ENCODE measurements at places on chromosomes 6 and 20.
A peak's percentile ranks its signal among the peaks of the same experiment; 100 is the strongest.

GRCh38 chr6:75272145-75272840 lies 12.3 kb downstream of the TMEM30A start:
- DNase-seq, result no peak

- no peak for DNase-seq
These were observed 84.1 kb downstream of the TNFAIP3 start for GRCh38 chr6:137951064-137951597.

DNA sequence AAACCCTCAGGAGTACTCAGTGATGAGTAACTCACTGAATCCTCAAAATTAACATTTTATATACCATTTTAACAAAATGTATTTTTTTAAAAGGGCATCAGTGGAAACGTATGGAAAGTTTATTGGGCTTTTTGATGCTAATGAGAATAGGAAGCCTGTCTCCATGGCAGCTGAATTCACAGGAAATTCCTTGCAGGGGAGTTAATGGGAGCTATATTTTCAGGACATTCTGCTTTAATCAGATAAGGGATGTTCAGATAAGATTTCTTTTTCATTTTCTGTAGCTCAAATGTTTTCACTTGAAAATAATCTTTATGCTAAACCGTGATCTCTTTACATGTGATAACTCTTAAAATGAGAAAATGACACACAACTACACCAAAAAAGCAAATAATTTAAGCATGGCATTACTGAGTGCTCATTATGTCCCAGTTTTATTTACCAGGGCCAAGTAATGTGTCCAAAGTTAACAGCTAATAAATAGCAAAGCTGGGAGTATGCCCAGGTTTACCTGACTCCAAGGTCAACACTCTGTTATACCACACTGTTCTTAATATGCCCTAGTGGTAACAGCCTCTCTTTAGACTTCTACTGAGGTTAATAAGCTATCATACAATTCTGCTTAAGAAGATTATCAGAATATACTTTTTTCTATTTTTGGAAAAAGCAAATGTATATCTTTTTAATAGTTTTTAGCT lies 348.1 kb downstream of the GRIK2 start:
- no peak for DNase-seq

DNA sequence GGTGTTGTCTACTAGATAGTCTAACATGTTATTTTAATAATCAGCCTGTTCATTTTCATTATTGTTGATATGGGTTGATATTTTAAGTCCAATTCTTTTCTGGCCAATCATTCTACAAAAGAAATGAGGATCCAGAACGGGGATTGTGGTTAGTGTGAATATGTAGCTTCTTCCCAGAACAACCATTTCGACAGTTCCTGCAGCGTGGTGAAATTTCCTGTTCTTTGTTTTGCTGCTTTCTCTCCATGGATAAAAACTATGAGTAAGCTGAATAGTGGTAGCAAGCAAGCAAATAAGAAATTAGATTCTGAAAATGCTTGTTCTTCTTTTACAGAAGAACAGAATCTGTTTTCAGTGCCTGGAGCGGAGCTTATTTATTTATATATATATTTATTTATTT lies 65.5 kb upstream of the F13A1 start:
- no peak for DNase-seq

DNA sequence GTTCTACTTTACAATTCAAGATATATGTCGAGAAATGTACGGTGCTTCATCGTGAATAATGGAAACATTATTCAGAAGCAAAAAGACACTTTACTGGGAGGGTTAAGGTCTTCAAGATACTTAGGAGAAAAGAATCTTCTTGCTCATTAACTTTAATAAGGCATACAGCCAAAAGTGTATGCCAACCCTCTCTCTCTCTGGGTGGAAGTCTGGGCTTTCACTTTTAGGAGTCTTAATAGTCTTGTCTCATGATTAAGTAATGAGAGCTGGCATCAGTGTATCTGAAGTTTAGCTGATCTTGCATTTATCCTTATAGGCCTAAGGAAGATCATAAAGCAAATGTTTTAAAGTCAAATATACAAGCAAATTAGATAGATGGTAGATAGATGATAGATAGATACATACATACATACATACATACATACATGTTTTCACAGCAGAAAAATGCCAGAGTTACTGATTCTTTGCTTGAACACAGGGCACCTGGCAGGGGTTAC lies 21.5 kb downstream of the OLIG3 start:
- no peak for DNase-seq

GRCh38 chr6:146545581-146545980 lies 1.9 kb downstream of the RAB32 start:
- DNase-seq, result no peak

GRCh38 chr6:17703256-17703694 lies 3.5 kb downstream of the NUP153 start:
- no peak for DNase-seq

DNA sequence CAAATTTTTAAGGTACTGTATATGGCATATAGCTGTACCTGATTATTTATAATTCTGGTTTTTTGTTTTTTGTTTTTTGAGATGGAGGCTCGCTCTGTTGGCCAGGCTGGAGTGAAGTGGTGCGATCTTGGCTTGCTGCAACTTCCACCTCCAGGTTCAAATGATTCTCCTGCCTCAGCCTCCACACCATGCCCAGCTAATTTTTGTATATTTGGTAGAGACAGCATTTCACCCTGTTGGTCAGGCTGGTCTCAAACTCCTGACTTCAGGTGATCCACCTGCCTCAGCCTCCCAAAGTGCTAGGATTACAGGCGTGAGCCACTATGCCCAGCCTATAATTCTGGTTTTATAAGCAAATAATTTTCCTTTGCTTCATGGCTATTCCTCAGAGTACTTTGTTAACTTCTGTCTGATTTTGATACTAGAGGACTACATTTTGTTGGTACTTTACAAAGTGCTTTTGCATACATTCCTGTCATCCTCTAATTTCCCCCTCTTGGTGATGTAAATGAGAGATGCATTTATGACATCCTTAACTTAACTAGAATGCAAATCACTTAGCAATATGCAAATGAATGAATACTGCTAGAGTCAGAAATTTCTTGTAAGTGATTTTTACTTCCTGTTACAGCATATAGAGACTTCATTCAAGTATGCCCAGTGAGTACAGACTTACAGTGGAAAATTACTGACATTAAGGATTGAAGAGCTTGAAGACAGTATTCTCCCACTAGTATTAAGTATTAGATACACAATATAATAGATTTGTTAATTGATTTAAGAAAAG lies 35.7 kb upstream of the ARID1B start:
- DNase-seq, result no peak

DNA sequence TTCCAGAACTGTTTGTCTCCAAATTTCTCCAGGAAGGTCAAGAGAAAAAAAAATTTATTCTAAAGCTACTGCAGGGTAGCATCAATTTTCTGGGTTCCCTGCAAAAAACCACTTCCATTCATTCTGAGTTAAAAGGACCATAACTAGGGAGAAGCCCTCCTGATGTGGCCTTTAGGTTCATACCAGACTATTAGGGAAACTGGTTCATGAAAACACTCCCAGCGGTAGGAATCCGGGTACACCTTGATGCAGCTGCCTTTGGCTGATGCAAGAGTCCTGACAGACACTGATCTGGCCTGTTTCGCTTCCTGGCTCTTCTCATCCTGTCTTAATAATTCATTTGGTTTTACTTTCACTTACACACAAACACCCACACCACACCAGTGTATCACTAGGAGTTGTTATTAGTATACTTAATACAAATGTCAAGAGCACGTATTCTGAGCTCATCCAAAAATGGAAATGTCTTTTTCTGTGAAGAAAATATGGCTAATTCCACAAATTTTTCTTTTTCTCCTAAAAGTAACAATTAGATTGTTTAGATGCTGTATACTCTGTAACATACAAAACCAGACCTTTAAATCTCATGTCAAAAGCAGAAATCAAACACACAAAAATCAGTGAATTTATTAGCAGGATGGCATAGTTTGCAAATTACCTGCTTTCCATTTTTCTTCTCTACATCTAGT lies 38.4 kb upstream of the ARHGAP18 start:
- DNase-seq, result peak; percentile 45

- no peak for DNase-seq
These were observed 111.3 kb downstream of the TNFAIP3 start for GRCh38 chr6:137978252-137978896.

DNA sequence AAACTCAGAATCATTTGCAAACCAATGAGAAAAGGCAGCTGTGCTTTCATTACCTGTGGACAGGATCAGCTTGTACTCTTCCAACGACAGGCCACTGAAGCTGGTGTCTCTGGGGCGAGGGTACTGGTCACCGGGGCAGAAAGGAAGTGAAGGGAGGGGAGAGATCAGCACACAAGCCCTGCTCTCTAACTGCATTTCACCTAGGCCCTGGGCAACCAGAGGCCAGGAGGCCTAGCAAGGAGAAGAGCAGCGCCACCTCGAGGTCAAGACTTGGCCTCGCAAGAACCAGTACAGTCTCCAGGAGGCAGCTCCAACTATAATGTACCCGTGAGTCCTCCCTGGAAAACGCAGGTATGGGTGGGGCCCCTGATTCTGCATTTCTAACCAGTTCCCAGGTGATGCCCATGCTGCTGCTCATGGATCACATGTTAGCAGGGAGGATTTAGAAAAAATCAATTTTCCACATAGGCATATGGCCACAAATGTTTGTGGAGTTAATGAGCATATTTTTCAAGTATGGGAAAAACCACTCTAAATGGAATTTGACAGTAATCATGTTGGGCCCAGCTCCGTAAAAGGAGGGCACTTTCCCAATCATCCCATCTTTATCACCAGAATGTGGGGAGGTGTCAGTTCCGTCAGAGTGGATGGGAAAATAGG lies 11.0 kb downstream of the UQCC2 start:
- peak; percentile 20 for DNase-seq

DNA sequence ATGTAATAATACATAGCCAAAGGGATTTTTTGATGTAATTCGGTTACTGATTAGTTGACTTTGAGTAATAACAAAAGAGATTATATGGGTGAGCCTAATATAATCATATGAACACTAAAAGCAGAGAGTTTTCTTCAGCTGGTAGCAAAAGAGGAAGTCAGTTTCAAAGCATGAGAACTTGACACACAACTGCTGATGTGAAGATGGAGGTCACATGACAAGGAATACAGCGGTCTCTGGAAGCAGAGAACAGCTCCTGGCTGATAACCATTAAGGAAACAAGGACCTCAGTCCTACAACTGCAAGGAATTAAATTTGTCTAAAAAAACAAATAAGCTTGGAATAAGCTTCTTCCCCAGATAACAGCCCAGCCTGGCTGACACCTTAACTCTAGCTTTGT lies 154.5 kb upstream of the PRND start:
- DNase-seq, result no peak
